ENCODE measurements at places on chromosomes 1 and 21.

GRCh38 chr1:151783796-151784195 is 6.5 kb downstream of the TDRKH start:
- DNase-seq: no peak

DNA sequence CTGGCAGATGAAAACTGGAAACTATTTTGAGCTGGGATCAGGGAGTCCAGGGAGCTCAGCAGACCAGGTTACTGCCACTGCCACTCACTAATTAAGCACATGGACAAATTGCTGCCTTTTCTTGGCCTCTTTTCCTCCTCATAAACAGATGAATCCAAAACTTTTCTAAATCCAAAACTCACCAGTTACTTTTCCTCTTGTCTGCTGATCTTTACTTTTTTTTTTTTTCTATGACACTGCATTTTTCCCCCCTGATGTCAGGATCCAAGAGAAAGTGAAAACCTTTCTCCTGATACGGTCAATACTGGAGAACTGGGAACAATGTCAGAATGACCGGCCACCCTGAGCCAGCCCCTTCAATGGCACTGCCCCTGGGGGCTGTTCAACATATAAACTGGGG is 405.8 kb downstream of the DUSP10 start:
- no peak for DNase-seq

DNA sequence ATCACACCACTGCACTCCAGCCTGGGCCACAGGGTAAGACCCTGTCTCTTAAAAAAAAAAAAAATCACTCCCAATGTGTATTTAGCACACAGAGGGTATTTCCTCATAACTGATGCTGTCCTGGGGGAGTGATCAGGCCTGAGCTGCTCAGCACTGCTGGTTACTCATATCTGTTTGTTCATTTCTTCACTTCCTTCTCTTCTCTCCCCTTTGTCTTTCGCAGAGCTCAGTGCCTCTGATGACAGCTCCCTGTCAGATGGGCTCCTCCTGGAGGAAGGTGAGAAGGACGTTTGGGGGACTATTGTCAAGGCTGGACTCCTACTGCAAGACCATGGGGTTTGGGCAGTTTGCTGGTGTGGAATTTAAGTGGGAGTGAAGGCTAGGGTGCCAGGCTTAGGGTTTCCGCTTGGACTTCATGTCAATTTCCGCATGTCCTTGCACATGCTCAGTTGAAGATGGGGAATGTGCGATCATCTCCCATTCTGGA is 13.0 kb downstream of the INAVA start:
- DNase-seq: no peak

GRCh38 chr21:36966066-36966820 is at the start of gene HLCS:
HLCS (minus strand) TSS chr21:36966669; CDS start chr21:36966638, 31 bp downstream.
- DNase-seq: peak; percentile 61

DNA sequence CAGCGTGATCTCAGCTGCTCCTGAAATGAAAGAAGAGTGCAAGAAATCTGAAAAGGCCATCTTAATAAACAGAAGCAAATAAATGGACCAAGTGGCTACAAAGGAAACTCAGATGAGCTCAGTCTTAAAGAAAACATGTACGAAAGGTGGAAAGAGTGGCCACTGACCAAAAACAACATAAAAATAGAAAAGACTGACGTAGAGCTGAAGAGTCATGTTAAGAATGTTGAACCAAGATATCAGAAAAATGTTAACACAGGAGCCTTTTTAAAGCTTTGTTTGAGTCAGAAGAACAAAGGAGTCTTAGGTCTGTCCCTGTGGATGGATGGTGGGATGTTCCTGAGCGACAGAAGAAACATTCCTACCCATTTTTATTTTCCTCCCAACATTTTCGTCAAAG is 30.8 kb upstream of the ZNF648 start:
- no peak for DNase-seq

GRCh38 chr1:215023155-215023832 is 59.2 kb upstream of the KCNK2 start:
- no peak for DNase-seq

GRCh38 chr1:184622136-184622823 is 132.4 kb downstream of the EDEM3 start:
- DNase-seq: no peak

Data from hematopoietic multipotent progenitor cell (in vitro differentiated cells).